ENCODE measurements at places on chromosomes 16 and 17.

DNA sequence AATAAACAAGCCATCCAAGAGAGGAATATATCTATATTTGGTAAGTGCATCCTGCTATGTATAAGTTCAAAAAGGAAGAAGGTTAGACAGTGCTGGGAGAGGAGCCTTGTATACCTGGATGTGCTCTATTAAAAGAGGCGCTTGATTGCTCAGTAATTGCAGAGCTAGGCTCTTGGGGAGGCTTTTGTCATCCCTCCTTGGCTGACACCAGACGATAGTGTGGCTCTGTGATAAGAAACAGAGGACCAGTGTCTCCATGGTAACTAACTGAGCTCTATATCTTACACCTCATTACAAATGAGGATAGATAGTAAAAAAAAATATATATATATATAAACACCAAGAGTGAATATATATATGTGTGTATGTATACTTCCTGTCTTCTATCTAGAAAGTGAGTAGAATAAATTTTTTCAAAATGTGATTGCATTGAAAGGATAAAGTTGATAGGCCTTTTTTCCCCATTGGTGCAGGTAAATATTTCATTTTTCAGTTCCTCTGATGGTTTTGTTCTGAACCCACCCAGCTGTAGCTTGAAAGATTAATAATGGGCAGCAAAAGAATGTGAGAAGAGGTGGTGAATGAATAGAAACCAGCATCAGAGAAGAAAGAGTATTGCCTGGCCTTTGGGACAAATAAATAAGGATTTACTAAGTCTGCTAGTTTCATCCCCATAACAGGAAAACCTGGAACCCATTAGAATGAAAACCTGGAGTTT, 303.7 kb downstream of the ZFHX3 start:
- no peak for DNase-seq

- no peak for DNase-seq
Observed at GRCh38 chr16:10870137-10870776, 6.7 kb upstream of the CIITA start.

DNA sequence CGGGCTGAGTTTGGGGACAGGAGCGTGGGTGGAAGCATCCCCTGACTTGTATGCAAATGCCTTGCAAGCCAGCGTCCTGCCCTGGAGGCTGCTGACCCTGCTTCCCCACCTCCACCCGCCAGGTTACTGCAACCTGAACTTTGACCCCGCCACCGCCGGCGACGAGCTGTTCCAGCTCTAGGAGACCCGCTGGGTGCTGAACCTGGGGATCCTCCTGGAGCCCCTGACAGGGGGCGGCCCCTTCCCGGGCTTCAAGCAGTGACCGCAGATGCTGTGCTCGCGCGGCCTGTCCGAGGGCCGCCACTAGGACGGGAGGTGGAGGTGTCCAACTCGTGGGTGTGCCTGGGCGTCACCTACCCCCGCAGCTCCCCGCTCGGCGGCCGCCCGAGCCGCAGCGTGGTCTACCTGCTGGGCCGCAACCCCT, 10.7 kb upstream of the SLC16A5 start:
- DNase-seq: no peak

- DNase-seq: no peak
Observed at GRCh38 chr16:72673118-72673517, 374.8 kb downstream of the ZFHX3 start.

- DNase-seq: no peak
Observed at GRCh38 chr17:74430706-74431567, 951 bp upstream of the GPRC5C start.

- DNase-seq: peak; percentile 8
Observed at GRCh38 chr16:81261049-81261648, 22.7 kb downstream of the BCO1 start.

DNA sequence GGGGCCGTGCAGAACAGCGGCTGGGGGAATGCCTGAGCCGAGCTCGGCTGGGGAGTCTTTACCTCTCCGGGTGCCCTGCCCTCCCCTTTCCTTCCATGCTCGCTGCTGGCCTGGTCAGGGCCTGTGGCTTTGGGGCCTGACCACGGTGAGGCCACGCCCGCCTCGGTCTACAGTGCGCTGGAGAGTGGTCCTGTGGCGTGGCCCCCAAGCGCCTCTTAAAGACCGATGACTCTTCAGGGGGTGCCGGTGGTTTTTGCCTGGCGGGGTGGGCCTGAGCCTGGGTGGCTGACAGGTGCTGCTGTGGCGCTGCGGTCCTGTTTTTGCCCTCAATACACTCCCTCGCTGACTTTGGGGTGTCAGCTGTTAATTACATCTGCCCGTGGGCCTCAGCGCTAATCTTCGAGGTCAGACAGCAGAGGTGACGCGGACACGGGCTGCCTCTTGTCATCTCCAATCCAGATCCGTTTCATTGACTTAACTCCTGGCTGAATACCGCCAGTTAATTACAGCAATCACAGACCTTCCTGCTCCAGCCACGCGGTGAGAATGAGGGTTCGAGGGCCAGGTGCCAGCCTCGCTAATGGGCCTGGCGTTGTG, 29.7 kb downstream of the GSE1 start:
- no peak for DNase-seq

DNA sequence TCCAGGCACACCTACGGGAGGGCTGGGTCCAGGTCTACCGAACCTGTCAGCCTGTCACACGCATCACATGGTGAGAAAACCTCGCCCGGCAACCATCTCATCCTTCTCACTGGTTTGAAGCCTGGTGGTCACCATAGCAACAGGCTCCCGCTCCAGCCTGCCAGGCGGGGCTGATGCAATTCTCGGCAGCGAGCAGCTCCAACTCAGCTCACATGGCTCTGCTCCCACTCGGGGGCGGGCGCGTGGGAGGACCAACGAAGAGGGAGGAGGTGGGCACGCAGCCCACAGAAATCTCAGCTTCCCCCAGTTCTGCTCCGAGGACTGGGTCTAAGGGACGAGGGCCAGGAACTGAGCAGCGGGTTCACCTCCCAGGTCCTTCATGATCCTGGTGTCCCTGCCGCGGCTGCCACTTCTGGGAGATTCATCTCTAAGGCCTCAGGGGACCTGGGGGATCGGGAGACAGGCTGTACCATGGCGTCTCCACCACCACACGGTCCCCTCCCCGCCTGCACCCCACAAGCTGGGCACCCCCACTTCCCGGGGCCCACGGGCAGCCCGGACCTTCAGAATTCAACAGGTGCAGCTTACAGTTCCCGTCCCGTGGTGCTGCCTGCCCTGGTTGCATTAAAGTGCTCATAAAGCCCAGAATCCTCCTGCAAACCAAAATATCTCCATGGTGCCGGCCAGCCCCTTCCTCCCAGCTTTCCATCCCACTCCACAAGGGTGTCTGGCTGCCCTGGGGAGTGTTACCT, 25.8 kb downstream of the ABR start:
- DNase-seq: no peak

DNA sequence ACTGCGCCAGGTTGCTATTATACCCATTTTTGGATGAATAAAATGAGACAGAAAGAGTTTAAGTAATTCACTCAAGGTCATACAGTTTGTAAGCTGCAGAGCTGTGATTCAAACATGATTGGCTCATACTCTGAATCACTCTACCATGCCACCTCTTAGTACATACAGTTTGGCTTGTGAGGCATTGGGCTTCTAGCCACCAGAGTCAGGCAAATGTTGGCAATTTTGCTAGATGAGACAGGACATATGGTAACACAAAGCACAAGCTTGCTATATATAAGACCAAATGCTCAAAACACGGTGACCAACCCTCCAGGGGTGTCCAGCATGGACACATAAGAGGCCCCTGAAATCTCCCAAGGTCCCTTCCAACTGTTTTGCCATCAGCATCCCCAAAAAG, 236.0 kb upstream of the IRX5 start:
- DNase-seq: no peak

- DNase-seq: peak; percentile 75
Observed at GRCh38 chr16:11354733-11355574, 9.7 kb downstream of the RMI2 start.

DNA sequence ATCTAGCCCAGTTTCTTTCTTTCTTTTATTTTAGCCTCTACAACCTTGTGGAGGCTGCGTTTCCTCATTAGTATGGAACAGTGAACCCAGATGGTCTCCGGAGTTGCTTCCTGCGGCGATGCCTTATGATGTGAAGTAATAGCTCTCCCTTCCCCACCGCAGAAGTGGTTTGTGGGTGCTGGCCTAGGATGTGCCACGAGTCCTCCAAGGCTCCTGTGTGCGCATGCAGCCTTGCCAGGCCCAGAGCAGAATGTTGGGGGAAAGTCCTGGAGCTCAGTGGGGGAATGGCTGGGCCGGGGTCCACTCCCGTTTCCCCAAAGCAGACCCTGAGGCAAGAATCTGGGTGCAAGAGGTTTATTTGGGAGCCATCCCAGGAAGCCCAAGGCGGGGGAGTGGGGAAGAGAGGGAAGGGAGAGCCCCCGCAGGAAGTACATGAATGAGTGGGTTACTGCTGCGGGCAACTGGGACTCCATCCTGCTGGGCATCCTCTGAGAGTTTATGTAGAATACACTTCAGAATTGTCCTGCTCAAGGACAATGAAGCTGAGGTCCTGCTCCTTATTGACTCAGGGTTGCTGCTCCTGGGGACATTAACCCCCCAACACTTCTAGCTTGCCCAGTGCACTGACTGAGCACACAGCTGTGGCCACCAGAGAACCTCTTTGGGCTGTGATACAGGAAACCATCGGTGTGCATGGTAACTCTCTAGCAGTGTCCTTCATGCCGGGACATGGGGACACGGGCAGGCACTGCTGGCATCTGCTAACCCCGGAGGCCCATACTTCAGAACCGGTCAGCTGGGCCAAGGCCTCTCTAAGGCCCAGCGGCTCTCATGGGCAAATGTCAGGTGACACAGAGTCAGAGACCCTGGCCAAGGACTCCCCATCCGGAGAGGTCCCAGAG, 3.7 kb upstream of the HCRT start:
- no peak for DNase-seq

- no peak for DNase-seq
Observed at GRCh38 chr17:76872221-76872873, 4.1 kb downstream of the MGAT5B start.

DNA sequence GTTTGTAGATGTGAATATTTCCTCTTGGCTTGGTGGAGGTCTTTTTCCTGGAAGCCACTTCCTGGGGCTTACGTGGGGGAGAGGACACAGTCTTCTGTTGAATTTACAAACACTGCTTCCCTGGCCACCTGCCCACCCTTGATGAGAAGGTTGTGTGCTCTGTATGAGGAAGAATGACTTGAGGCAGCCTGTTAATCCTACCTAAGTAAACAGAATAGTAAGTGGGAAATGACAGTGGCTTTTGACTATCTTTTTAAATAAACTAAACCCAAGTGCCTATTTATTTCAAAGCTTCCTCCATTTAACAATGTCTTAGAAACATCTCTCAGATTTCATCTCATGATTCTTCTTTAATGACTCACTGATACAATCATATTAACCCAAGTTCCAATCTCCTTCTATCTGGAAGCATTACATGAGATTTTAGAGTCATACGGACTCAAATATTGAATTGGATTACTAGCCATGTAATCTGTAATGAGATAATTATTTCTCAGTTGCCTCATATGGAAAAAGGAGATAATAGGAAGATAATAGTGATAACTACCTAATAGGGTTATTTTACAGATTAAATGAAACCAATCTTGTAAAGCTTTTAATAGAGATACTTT, 96.6 kb upstream of the SMIM36 start:
- DNase-seq: no peak

GRCh38 chr17:66777689-66778225, 57.2 kb upstream of the CACNG5 start:
- DNase-seq: no peak

DNA sequence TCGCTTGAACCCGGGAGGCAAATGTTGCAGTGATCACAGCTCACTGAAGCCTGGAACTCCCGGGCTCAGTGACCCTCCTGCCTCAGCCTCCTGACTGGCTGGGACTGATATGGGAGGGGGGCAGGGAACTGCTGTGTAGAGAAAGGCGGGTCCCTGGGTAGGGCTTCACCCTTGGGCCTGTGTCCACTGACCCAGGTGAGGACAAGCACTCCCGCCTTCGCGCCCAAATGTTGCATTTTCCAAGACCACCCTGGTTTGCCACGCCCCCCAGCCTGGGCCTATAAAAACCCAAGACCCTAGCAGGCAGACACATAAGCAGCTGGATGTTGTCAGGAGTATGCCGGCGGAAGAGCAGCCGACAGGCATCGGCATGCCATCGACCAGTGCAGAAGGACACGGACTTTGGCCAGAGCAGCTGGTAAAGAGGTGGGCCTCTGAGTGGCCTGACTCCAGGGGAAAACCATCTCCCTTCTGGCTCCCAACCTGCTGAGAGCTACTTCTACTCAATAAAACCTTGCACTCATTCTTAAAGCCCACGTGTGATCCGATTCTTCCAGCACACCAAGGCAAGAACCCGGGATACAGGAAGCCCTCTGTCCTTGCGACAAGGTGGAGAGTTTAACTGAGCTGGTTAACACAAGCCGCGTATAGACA, 19.1 kb downstream of the SMYD4 start:
- DNase-seq: no peak

DNA sequence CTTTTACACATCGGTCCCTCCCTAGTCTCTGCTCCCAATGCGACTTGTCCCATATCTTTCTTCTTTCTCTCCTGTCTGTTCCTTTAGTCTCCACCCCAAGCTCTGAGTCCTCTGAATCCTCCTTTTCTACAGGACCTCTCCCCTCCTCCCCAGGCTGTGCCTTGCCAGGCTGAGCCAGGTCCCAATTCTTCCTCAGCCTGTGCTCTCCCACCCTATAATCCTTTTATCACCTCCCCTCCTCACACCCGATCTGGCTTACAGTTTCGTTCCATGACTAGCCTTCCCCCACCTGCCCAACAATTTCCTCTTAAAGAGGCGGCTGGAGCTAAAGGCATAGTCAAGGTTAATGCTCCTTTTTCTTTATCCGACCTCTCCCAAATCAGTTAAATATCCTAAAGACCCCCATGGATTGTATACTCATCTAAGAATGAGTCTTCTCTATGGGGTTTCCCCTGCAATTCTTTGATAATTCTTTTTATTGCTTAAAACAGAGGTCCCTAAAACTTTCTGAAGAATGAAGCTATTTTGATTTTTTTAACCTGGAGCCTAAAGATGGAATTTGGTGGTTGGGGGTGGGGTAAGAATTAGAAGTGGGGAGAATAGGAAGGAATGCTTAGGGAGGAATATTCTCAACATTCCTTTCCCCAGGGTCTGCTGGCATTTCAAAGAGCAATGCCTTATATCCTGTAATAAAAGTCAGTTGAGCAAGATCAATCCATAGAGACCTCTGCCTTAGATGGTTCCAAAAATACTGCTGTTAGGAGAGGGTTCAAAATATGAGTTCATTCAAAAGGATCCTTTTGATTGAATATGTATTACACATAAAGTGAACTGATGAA, 102.8 kb downstream of the MYO1D start:
- DNase-seq: no peak

- no peak for DNase-seq
Observed at GRCh38 chr17:5120036-5120435, 4.2 kb downstream of the USP6 start.

GRCh38 chr17:61360318-61360943, 39.2 kb upstream of the TBX2 start:
- no peak for DNase-seq

All from stimulated activated CD4-positive, alpha-beta T cell treated with anti-CD3 and anti-CD28 coated beads, Interleukin-4, amount 100 ng/mL, for 48 hours (primary cell).